Progenitor cell of endocrine pancreas (in vitro differentiated cells): ENCODE measurements at places on chromosomes 11 and 22. TPM values are rescaled to one million over a fixed set of nuclear protein-coding genes. Genes with fewer than 3 reads are reported as not detected.

Gene TCN1
- 3.2 and 3.5 TPM in 2 replicates for total RNA-seq

Gene KDM2A
- total RNA-seq, result 102 and 108 TPM in 2 replicates

Gene PKNOX2
- 32.8 and 39.9 TPM in 2 replicates for total RNA-seq

Gene ARHGAP42
- 25.3 and 27.7 TPM in 2 replicates for total RNA-seq

Gene TENM4
- total RNA-seq, result 105 and 117 TPM in 2 replicates

Gene SIK2
- 43.0 and 43.7 TPM in 2 replicates for total RNA-seq

Gene TRIM51
- total RNA-seq, result not detected in 2 replicates

Gene CD3D
- total RNA-seq, result not detected in 2 replicates

Gene ASPHD2
- 4.0 and 4.2 TPM in 2 replicates for total RNA-seq

Gene FOLR3
- total RNA-seq, result 0.98 TPM in 1 of 2 replicates, not detected in the other

Gene BIRC2
- 66.3 and 67.2 TPM in 2 replicates for total RNA-seq

Gene PDGFB
- 6.7 and 7.1 TPM in 2 replicates for total RNA-seq

Gene CSKMT
- total RNA-seq, result 12.2 and 18.0 TPM in 2 replicates

Gene B3GAT3
- total RNA-seq, result 43.4 and 48.9 TPM in 2 replicates

Gene SCN3B
- total RNA-seq, result 4.0 and 5.1 TPM in 2 replicates

DNA sequence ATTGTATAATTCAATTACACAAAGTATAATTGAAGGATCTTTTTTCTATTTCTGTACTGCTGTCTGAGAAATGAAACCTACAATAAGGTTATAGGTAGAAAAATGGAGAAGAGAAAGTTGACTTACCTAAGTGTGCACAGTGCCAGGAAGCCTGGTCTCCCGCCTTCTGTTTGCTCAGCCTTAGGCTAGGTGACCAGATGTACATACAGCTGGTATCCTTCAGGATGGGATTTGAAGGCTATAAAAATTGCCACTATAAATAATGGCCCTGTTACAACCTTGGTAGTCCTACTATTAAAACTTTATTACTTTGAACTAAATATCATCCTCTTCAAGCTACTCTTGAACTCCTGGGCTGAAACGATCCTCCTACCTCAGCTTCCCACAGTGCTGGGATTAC lies 19.7 kb downstream of the OR51E2 start:
- H3K4me1 ChIP-seq, result peaks cover 2% of the 10 kb centered on the region
- H3K27ac ChIP-seq, result no peak overlapping the region
- no peaks in the 10 kb centered on the region for H3K27me3 ChIP-seq
- no peaks in the 10 kb centered on the region for H3K36me3 ChIP-seq

GRCh38 chr22:49402169-49402568 lies 425.5 kb downstream of the BRD1 start:
- no peaks in the 10 kb centered on the region for H3K4me1 ChIP-seq
- H3K36me3 ChIP-seq, result no peaks in the 10 kb centered on the region
- peaks cover 21% of the 10 kb centered on the region for H3K27me3 ChIP-seq
- H3K27ac ChIP-seq, result no peak overlapping the region

- peaks cover 5% of the 10 kb centered on the region for H3K4me1 ChIP-seq
- H3K27me3 ChIP-seq, result no peaks in the 10 kb centered on the region
- no peak overlapping the region for H3K27ac ChIP-seq
- DNase-seq, result no peak
- H3K36me3 ChIP-seq, result peaks cover 16% of the 10 kb centered on the region
Observed at GRCh38 chr22:36507518-36508010, 724 bp upstream of the FOXRED2 start.

DNA sequence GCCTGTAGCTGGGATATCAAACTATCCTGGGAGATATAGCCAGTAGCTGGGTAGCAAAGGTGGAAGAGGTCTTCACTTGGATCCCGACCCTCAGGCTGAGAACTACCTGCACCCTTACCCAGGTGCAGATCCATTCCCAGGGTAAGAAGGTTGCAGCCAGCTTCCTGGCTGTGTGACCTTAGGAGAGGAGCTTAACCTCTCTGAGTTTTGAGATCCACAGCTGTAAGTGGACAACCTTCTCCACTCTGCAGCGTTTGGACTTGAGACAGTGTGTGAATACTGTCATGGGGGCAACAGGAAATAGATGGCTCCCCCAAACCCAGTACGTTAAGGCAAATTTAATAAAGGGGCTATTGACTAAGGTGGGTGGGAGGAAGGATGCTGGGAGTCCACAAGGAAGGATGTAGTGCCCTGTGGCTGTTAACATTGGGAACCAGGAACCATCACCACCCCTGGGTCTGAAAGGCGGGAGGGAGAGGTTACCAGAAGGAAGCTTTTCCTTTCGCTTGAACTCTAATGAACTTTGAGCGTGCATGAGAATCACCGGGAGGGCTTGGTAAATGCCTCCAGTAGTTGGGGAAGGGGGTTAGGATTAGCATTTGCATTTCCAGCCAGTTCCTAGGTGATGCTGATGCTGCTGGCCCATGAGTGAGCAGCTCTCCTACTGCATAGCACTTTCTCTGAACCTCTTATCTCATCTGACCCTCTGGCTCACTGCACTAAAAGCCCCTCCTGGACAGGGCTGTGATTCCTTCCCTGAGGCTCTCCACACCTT lies 24.4 kb downstream of the SGSM1 start:
- DNase-seq, result no peak
- H3K27ac ChIP-seq, result no peak overlapping the region
- H3K36me3 ChIP-seq, result no peaks in the 10 kb centered on the region
- no peak overlapping the region for H3K4me3 ChIP-seq
- peaks cover 52% of the 10 kb centered on the region for H3K27me3 ChIP-seq

DNA sequence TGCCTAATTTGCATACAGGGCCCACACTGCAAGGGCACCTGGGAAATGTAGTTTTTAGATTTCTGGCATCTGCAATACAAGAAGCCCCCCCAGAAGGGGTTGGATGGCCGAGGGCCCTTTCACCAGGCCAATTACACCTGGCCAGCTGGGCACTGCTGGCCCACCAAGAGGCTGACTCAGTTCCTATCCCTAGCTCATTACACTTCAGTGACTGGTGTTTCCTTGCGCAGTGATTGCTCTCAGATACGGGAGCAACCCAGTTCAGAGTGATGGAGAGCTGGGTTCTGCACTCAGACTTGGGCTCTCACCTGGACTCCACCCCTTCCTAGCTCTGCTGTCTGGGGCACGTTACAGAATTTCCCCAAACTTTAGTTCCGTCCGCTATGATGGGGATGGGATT lies 81.1 kb upstream of the SHANK2 start:
- H3K36me3 ChIP-seq, result no peaks in the 10 kb centered on the region
- H3K27me3 ChIP-seq, result peaks cover 4% of the 10 kb centered on the region
- H3K4me3 ChIP-seq, result no peak overlapping the region
- no peak overlapping the region for H3K27ac ChIP-seq

GRCh38 chr11:77386178-77386577 lies 84.7 kb upstream of the GDPD4 start:
- no peaks in the 10 kb centered on the region for H3K27me3 ChIP-seq
- DNase-seq, result no peak
- H3K4me1 ChIP-seq, result no peaks in the 10 kb centered on the region
- peaks cover 29% of the 10 kb centered on the region for H3K36me3 ChIP-seq

DNA sequence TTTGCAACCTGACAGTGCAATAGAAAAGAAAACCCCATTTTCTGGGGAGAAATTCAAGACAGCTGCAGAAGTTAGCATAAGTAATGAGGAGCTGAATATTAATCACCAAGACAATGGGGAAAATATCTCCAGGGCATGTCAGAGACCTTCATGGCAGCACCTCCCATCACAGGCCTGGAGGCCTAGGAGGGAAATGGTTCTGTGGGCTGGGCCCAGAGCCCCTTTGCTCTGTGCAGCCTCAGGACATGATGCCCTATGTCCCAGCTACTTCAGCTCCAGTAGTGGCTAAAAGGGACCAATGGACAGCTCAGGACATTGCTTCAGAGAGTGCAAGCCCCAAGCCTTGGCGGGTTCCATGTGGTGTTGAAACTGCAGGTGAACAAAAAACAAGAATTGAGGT lies 14.6 kb upstream of the DKK3 start:
- peaks cover 49% of the 10 kb centered on the region for H3K4me1 ChIP-seq
- H3K27ac ChIP-seq, result no peak overlapping the region
- no peak overlapping the region for H3K4me3 ChIP-seq
- no peak for DNase-seq
- H3K36me3 ChIP-seq, result peaks cover 7% of the 10 kb centered on the region

GRCh38 chr22:17085277-17086181 lies 729 bp downstream of the IL17RA start:
- DNase-seq, result no peak
- no peaks in the 10 kb centered on the region for H3K36me3 ChIP-seq
- no peak overlapping the region for H3K27ac ChIP-seq
- peak overlapping the region; percentile 78 for H3K4me3 ChIP-seq
- peaks cover 2% of the 10 kb centered on the region for H3K4me1 ChIP-seq

DNA sequence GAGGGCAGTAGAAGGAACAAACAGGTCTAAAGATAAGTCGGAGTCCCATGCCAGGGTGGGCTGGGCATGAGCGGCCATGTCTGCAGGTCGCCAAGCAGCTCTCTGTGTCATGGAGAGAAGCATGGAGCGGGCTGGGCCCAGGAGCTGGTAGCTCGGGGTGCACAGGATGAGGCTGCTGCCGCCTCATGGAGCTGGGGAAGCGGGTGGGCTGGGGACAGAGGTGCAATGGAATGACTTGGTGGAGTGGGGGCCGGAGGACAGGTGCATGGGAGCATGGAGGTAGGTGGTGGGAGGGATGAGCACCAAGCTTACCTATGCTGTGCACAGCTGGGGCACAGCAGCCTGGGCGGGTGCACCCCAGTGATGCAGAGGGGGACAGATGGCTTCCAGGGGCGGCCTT lies 3.6 kb downstream of the NRXN2 start:
- DNase-seq, result no peak
- no peak overlapping the region for H3K4me3 ChIP-seq
- no peak overlapping the region for H3K27ac ChIP-seq
- peaks cover 87% of the 10 kb centered on the region for H3K27me3 ChIP-seq
- no peaks in the 10 kb centered on the region for H3K36me3 ChIP-seq
- H3K4me1 ChIP-seq, result no peaks in the 10 kb centered on the region

GRCh38 chr11:95257456-95257971 lies 26.5 kb upstream of the SESN3 start:
- DNase-seq, result no peak
- peaks cover 32% of the 10 kb centered on the region for H3K4me1 ChIP-seq
- no peaks in the 10 kb centered on the region for H3K27me3 ChIP-seq
- no peak overlapping the region for H3K4me3 ChIP-seq

GRCh38 chr22:35879351-35879750 lies 149.3 kb downstream of the RBFOX2 start:
- H3K4me3 ChIP-seq, result no peak overlapping the region
- peaks cover 19% of the 10 kb centered on the region for H3K4me1 ChIP-seq
- no peak for DNase-seq
- H3K27ac ChIP-seq, result no peak overlapping the region
- H3K36me3 ChIP-seq, result no peaks in the 10 kb centered on the region

DNA sequence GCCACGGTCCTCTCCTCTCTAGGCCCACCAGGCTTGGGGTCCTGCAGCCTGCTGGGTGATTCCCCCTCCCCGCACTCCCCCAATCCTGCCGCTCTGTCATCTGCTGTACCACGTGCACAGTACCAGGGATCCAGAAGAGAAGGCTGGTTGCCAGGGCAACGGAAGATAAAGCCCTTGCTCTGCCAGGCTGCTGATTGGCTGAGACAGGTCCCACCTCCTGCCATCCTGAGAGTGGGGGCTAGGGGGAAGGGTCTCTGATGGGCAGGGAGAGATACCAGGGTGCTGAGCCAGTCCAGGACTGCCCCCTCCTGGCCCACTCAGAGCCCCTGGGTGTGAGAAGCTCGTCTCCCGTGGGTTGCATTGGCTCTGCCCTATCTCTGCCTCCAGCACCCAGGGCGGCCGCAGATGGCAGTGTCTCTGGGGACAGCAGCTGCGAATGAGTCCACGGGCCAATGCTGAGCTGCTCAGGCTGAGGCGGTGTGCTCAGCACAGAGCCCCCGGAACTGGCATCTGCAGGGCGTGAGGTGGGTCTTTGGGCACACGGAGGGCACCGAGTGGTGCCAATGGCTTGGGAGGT lies at the start of gene SMIM45:
TSS of gene SMIM45 (plus strand) at position 253 of the 577 bp plus-strand sequence.
- no peak for DNase-seq
- H3K4me1 ChIP-seq, result peaks cover 6% of the 10 kb centered on the region
- no peaks in the 10 kb centered on the region for H3K36me3 ChIP-seq
- no peak within 1 kb of the TSS for H3K4me3 ChIP-seq
- H3K27me3 ChIP-seq, result no peaks in the 10 kb centered on the region

GRCh38 chr11:134242376-134242775 lies 10.8 kb downstream of the THYN1 start:
- peaks cover 16% of the 10 kb centered on the region for H3K36me3 ChIP-seq
- H3K27me3 ChIP-seq, result no peaks in the 10 kb centered on the region
- DNase-seq, result no peak
- H3K4me3 ChIP-seq, result no peak overlapping the region
- no peak overlapping the region for H3K27ac ChIP-seq

DNA sequence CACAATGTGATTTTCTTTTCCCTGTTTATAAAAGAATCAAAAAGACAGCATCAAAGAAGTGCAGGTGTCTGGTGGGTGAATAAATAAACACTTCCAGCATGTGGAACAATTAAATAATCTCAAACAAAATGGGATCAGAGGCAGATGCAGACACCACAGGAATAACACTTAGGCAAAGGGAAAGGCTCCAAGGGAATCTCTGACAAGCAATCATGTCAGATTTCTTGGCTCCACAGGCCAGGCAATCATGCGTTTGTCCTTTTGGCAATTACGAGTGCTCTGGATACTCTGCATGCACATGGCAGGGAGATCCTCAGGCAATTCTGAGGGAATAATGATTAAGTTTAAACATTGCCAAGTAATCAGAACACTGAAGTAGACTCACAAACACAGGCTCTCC lies 403.5 kb upstream of the LUZP2 start:
- DNase-seq, result no peak
- H3K27me3 ChIP-seq, result no peaks in the 10 kb centered on the region
- H3K36me3 ChIP-seq, result no peaks in the 10 kb centered on the region
- H3K4me1 ChIP-seq, result peaks cover 4% of the 10 kb centered on the region
- no peak overlapping the region for H3K27ac ChIP-seq
- no peak overlapping the region for H3K4me3 ChIP-seq

- no peak overlapping the region for H3K4me3 ChIP-seq
- peaks cover 2% of the 10 kb centered on the region for H3K36me3 ChIP-seq
- H3K27ac ChIP-seq, result no peak overlapping the region
- DNase-seq, result no peak
- H3K27me3 ChIP-seq, result no peaks in the 10 kb centered on the region
Observed at GRCh38 chr22:45594123-45594941, 77.3 kb upstream of the ATXN10 start.

DNA sequence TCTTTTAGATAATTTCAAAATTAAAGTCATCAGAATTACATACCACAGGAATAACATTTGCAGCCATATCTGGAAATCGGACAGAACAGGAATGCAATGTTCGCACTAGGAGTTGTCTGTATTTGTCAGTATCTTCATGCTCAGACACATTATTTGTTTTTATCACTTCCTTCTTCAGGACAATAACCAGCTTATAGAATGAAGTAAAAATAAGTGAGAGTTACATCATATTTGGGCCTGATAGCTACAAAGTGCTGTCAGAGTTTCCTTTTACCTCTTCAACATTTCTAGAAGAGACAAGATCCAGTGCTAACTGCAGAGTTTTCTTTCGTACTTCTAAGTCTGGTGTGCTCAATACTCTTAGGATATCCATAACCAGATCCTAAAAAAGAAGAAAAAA lies 18.9 kb downstream of the COPB1 start:
- no peak overlapping the region for H3K4me3 ChIP-seq
- no peaks in the 10 kb centered on the region for H3K27me3 ChIP-seq
- no peak overlapping the region for H3K27ac ChIP-seq
- DNase-seq, result no peak
- no peaks in the 10 kb centered on the region for H3K4me1 ChIP-seq

- no peak overlapping the region for H3K4me3 ChIP-seq
- H3K27me3 ChIP-seq, result peaks cover 42% of the 10 kb centered on the region
- DNase-seq, result peak; percentile 23
- H3K4me1 ChIP-seq, result no peaks in the 10 kb centered on the region
- no peaks in the 10 kb centered on the region for H3K36me3 ChIP-seq
Observed at GRCh38 chr11:132177106-132177505, 806.7 kb downstream of the NTM start.

- H3K27ac ChIP-seq, result no peak overlapping the region
- H3K4me3 ChIP-seq, result peak overlapping the region; percentile 67
- DNase-seq, result peak; percentile 75
- H3K27me3 ChIP-seq, result peaks cover 61% of the 10 kb centered on the region
- H3K4me1 ChIP-seq, result peaks cover 7% of the 10 kb centered on the region
Observed at GRCh38 chr11:112289588-112290492, 29.2 kb upstream of the PLET1 start.
